GM18507 (cell line): ENCODE measurements at places on chromosomes 12 and 14.

GRCh38 chr14:97296176-97296575, 499.0 kb downstream of the VRK1 start:
- DNase-seq = no peak

DNA sequence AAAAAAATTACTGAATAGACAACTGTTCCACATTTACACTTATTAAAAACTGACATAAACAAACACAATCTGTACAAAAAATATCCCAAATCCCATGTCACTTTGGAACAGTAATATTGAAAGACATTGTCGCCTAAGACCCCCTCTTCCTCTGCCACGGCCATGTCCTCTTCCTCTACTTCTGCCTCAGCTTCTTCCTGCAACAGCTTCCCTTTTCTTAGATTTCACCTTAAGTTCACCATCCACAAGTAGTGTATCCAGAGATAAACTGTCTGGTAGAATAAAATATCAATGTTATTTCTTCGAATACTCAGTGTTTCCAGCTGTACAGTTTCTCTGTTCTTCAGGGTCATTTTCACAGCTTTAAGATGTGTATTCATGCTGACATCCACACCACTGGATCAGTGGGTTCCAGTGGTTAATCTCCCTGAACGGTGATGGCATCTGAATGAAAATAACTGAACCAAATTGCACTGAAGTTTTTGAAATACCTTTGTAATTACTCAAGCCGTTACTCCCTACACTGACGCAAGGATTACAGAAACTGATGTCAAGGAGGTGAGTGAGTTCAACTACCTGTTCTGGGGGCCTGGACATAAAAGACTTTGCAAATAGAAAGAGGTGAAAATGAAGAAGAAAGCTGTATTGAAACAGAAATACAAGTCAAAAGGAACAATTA, 208.5 kb downstream of the C12orf50 start:
- DNase-seq = no peak

DNA sequence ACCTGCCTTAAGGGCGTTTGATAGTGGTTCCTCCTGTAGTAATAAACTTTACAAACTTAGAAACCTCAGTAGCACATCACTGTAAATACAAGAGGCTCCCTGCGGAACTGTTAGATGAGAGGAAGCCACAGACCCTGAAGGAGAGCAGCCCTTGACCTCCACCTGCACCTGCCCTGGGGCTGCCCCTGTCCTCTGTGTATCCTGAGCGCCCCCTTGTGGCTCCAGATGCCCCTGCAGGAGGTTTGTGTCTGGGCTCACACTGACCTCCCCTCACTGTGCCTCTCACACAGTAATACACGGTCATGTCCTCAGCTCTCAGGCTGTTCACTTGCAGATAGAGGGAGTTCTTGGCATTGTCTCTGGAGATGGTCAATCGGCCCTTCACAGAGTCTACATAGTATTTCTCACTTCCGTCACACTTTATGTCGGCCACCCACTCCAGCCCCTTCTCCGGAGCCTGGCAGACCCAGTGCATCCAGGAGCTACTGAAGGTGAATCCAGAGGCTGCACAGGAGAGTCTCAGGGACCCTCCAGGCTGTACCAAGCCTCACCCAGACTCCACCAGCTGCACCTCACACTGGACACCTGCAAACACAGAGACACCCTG, 1059.8 kb downstream of the TMEM121 start:
- DNase-seq = peak; percentile 44

- DNase-seq = no peak
These were observed 89.3 kb upstream of the SLC38A4 start for GRCh38 chr12:46915082-46915481.

DNA sequence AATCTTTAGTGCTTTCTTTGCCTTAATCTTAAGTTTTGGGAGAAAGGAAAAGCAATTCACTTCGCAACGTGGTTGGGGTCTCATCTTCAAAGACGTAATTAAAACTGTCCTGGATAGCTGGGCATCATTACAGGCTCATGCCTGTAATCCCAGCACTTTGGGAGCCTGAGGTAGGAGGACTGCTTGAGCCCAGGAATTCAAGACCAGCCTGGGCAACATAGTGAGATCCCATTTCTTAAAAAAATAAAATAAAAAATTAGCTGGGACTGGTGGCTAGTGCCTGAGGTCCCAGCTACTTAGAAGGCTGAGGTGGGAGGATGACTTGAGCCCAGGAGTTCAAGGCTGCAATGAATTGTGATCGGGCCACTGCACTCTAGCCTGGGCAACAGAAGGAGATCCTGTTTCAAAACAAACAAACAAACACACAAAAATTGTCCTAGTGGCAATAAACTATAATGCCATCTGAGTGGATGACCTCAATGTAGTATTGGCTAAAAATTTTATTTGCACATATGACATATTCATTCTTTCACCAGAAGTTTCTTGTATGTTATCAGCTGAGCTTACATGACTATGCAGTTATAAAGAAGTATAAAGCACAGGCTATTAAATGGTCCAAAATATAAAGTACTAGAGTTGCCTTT, 1.6 kb upstream of the MNAT1 start:
- DNase-seq = no peak

GRCh38 chr14:106790189-106791036, 1264.0 kb downstream of the TMEM121 start:
- DNase-seq = peak; percentile 53

DNA sequence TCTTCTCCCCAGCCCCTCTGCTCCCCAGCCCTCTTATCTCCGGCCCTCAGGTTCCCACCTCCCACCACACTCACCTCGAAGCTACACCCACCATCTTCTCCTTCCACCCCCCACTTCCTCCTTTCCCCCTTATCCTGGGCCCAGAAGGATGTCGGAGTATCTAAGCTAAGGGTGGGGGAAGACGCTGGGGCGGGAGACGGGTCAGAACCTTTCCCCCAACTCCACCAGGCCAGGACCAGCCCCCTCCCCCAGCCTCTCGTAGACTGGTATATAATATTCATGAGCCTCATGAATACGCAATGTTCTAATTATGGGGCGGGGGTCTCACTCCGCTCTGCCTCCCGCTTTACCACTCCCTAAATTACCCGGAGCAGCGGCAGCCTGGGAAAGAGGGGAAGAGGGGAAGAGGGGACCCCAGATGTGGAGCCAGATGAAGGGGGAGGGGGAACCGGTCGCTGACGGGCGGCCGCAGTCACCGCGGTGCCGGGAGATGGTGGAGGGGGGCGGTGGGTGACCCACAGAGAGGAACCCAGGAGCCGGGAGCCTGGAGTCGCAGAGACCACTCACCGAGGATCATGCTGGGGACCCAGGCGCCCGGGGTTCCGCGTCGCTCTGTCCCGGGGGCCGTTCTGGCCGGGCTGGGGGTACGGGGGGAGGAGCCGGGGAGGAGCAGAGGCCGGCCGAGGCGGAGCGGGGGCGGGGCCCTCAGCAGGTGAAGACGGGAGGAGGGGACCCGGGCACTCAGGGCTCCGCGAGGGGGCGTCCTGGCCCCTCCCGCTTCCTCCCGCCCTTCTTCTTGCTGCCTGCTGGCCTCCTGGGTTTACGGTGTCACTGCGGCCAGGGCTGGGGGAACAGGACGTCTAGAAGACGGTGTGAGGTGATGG, 6.4 kb upstream of the ZNF385A start:
- peak; percentile 67 for DNase-seq

- no peak for DNase-seq
These were observed 25.6 kb downstream of the SYNE3 start for GRCh38 chr14:95490727-95491451.

GRCh38 chr12:124586756-124587155, 19.3 kb upstream of the NCOR2 start:
- DNase-seq = no peak

DNA sequence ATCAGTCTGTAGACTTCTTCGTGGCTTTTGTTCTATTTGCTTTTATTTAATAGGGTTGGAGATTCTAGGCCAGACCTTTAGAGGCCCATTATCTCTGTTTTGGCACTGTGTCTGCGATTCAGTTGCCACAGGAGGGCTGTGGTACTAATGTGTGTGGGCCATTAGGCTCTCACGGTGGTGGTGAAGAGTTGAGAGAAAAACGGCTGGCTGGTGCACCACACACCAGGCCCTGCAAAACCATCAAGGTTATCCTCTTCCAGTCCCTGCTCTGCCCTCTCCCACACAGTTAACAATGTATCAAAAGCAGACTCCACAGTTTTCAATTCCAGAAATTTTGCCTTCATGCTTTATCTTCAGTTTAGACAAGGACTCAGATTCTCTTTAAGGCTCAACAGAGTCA, 97.7 kb downstream of the MYF5 start:
- DNase-seq = no peak

DNA sequence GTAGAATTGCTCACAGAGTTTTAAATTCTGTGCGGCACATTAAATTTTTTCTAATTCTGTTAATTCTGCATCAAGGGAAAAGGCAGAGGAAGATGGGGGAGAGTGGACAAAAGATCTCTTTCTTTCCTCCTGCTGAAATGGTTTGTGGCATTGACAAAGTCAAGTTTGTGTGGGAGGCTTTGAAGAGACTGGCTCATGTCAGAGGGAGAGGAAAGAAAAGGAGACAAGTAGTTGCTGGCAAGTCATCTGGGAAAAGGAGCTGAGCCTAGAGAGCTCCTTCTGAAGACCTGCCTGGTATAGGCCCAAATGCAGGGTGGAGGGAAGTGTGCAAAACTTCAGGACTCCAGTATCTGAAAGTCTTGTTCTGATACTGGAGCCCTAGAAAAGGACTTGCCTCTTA, 36.3 kb downstream of the TTLL5 start:
- no peak for DNase-seq

DNA sequence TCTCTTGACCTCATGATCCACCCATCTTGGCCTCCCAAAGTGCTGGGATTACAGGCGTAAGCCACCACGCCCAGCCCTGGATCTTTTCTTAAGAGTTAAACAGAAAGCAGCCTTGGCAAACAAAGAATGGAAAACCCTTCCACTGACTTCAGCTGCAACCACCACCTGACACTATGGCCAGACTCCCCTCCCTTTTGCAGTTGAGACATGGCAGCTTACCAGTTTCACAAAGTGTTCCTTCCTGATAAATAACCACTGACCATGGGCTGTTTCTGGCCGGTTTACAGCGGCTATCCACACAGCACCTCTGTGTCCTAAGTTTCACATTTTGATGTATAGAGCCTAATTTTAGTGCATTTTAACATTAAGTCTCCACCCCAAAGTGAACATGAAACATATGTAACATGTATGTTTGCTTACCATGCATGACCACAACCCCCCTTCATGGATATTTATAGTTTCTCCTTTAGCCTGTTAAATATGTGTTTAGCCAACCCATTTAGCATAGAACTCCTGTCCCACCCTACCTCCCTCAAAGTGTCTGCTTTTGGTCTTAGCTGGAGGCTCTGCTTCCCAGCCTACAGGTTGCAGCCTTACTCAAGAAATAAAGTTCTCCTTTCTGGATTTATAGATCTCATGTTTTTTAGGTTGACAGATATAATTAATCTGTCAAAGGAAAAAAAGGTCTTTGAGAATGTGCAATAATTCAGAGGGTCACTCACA, 32.7 kb upstream of the RAB21 start:
- no peak for DNase-seq

GRCh38 chr12:124466216-124467128, 100.9 kb downstream of the NCOR2 start:
- DNase-seq = peak; percentile 83

DNA sequence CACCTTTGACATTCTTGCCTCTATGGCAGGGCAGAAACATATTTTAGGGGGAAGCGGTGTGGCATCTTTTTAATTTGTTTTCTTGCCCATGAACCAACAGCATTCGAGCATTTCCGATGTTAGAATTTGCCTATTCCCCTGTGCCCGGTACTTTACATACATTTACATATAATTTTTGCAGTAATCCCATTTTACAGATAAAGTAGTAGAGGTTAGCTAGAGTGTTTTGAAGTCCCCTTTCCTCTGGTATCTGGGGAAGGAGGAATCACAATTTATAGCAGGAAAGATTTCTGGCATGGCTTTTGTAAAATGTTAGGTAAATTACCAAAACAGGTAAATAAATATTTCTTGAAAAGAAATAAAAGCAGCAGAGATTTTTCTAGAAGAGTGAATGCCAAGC, 1.6 kb downstream of the BORCS5 start:
- DNase-seq = no peak

GRCh38 chr12:132955094-132956010, 754 bp downstream of the ZNF605 start:
- DNase-seq = no peak

- DNase-seq = no peak
These were observed 392.0 kb downstream of the RPL10L start for GRCh38 chr14:46259536-46259935.

GRCh38 chr14:103172921-103173320, 49.7 kb downstream of the TNFAIP2 start:
- DNase-seq = no peak

- DNase-seq = no peak
These were observed 2.6 kb downstream of the GPR162 start for GRCh38 chr12:6824085-6824775.

DNA sequence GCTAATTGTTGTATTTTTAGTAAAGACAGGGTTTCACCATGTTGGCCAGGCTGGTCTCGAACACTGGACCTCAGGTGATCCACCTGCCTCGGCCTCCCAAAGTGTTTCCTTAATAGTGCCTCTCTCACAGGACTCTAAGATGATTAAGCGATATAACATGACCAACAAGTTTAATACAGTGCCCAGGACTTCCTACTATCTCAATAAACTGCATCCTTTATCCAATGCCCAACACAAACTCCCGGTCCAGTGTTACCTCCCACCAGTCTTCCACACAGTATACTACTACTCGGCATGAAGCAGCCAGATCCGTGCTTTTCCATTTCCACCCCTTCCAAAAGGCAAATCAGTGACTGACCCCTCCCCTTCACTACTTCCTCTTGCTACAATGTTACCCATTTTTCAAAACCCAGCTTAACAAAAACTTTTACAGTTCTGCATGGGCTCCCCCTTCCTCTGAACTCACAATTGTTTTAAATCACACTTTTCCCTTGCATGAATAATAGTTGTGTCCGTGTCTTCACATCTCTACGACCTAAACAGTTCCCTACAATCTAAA, 900 bp downstream of the NOP2 start:
- DNase-seq = no peak

DNA sequence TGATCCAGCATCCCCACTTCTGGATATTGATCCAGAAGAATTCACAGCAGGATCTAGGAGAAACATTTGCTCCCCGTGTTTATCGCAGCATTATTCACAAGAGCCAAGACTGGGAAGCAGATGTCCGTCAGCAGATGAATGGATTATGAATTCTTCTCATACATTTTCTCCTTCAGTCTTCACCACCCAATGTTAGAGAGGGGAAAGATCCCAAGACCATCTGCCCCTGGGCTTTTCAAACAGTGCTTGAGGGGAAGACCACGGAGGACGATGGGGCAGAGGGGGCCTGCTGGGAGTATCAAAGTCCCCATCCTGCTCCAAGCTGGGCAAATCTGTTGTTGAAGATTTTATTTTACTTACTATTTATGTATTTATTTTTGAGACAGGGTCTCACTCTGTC, 41.1 kb downstream of the SERPINA3 start:
- no peak for DNase-seq

GRCh38 chr14:69660344-69661193, 49.2 kb downstream of the SUSD6 start:
- no peak for DNase-seq

GRCh38 chr12:122084857-122085405, 6.4 kb downstream of the MLXIP start:
- DNase-seq = no peak

GRCh38 chr12:97316321-97316720, 146.3 kb upstream of the RMST start:
- DNase-seq = no peak
